NB4 (cell line): ENCODE measurements at places on chromosomes 2 and 18.

GRCh38 chr2:86308984-86309695 lies 28.3 kb downstream of the REEP1 start:
- no peak for DNase-seq

DNA sequence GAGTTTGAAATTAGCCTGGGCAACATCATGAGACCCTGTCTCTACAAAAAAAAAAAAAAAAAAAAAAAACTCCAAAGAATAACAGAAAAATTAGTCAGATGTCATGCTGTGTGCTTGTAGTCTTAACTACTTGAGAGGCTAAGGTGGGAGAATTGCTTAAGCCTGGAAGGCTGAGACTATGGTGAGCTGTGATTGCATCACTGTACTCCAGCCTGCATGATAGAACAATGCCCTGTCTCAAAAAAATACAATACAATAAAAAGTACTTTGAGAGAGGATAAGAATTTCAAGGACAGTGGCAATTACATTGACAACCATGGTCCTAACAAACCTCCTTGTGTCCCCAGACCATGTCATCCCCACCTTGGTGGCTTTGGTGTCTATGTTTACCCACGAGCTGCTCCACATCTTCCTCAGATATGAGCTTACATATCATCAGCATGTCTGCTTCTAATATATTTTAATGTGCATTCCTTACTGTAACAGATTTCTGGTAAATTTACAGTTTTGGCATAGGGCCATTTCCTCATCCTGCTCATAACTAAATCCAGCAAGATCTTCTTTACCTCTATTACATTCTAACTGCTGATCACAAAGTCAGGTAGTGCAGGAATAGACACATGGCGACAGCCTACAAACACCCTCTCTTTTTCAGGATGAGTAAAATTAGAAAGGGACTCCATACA lies 437.7 kb upstream of the HNRNPA3 start:
- DNase-seq: no peak

DNA sequence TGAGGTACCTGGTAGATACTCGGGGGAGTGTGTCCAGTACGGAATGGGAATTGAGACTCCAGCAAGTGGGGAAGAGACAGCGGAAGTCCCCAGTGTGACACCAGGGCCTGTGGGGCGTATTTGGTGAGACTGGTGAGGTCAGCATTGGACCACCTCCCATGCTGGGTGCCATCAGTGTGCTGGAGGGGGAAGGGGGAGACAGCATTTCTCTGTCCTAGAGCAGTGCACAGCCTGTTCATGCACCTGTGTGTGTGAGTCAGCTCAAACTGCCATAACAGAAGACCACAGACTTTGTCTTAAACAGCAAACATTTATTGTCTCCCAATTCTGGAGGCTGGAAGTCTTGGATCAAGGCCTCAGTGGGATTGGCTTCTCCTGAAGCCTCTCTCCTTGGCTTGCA lies 301.8 kb downstream of the GBX2 start:
- peak; percentile 86 for DNase-seq

DNA sequence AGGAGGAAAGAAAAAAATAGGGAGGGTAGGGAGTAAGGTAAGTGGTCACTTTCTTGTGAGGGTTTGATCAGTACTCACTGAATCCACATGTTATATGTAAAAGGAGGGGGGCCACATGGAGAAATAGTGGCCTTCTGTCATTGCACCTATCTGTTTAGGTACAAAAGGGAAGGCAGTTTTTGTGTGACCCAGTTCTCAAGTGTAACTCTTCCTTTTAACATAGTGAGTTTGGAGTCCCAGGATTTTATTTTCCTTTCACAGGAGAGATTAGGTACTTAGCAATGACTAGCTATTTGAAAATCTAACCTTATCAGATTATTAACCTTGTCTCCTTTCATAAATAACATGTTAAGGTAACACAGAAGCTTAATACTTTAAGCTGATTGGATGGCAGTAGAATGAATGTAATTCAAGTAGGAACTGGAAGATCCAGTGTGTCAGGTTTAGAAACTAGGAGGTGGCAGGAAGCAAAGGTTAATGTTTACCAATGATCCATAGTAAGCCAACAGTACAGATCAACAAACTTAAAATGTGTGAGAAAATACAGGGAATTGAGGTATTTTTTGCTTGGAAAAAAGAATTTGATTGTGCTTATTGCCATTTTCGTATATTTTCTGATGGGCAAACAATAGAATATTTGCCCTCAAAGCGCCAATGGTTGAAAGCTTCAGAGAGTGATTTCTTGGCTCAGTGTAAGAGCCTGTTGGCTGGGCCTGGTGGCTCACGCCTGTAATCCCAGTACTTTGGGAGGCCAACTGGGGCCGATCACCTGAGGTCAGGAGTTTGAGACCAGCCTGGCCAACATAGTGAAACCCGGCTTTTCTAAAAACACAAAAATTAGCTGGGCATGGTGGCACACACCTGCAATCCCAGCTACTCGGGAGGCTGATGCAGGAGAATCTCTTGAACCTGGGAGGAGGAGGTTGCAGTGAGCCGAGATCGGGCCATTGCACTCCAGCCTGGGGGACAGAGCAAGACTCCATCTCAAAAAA lies 11.3 kb downstream of the HNMT start:
- no peak for DNase-seq

GRCh38 chr2:218020966-218021535 lies 18.3 kb upstream of the TNS1 start:
- DNase-seq: peak; percentile 42

DNA sequence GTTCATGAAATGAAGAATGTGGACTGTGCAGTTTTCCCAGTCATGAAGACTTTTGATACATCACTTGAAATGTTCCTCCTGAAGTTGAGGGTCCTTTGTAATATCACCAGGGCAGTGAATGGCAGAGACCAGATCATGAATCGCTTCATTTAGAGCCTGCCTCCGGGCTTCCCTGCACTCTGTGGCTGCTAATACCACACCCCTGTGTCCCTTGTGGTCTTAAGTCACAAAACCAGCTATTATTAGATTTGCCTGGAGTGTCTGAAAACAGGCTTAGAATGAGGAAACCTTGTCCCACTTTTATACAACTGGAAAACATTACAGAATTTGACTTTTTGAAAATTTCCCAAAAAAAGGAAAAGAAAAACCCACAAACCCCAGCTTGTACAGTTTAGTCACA lies 147.9 kb downstream of the MGAT5 start:
- peak; percentile 78 for DNase-seq

DNA sequence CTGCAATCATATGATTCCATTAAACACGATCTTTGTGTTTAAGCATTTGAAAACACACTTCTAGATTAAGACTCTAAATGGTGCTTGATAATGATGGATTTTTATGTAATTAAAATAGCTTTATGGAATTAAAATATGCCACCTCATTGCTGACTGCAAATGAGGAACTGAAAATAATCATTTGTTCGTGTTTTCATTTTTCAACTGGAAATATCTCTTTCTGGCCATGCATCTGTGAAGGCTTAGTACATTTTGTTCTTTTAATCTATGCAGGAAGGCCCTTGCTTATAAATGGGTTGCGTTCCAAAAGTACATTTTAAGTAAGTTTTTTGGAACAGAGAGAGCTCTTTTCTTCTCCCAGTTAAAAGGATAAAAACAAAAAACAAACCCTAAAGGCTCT lies 125.5 kb downstream of the MC4R start:
- DNase-seq: no peak

DNA sequence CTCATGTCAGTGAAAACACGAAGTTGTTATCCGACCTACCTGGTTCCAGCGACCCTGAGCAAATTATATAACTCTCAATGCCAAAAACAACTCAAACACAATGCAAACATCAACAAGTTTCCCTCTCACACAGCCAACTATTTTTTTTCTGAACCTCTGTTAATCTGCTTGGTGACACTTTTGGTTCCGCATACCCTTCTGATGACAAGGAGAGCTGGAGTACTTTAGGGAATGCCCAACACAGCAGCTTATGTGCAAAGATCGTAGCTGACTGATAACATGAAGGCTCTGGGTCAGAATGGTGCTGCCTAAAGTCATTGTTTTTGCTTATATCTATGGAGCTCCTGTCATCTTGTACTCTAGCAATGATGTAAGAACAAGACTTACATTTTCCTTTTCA lies 72.7 kb upstream of the CCDC68 start:
- DNase-seq: no peak

- peak; percentile 76 for DNase-seq
These were observed 1.9 kb downstream of the SOS1 start for GRCh38 chr2:39118786-39119499.

GRCh38 chr2:106165029-106165428 lies 29.1 kb downstream of the UXS1 start:
- DNase-seq: peak; percentile 37

GRCh38 chr2:162261032-162261945 lies 18.0 kb upstream of the FAP start:
- peak; percentile 91 for DNase-seq

- peak; percentile 19 for DNase-seq
These were observed 40.6 kb downstream of the SPC25 start for GRCh38 chr2:168849610-168850009.

DNA sequence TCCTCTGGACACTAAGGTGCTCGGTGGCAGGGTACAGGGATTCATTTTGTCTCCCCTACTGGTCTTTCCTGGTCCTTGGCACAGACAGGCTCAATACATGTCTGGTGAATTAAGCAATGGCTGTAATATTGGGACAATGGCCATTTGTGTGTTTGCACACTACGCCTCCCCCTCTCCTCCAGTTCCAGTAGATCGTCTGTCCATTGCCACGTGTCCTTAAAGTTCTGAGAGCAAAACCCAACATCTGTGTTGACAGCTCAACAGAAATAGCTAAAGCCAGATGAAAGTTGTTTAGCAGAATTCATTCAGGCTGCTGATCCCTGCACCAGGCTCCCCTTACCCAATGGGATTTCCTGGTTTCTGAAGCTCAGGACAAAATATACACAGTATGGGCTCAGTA lies 9.0 kb upstream of the FABP1 start:
- DNase-seq: no peak

- DNase-seq: no peak
These were observed 26.6 kb upstream of the SPRED2 start for GRCh38 chr2:65458999-65459398.

- no peak for DNase-seq
These were observed 89.7 kb downstream of the NEB start for GRCh38 chr2:151644580-151644979.

GRCh38 chr2:80105015-80105640 lies 199.4 kb downstream of the LRRTM1 start:
- DNase-seq: no peak

- DNase-seq: no peak
These were observed 804.4 kb downstream of the EPHA4 start for GRCh38 chr2:220767591-220768255.

- DNase-seq: no peak
These were observed 71.6 kb upstream of the SPTBN1 start for GRCh38 chr2:54384301-54385203.

- DNase-seq: peak; percentile 86
These were observed 29.9 kb upstream of the ALKAL2 start for GRCh38 chr2:317501-318424.

GRCh38 chr2:217712431-217712830 lies 290.4 kb downstream of the TNS1 start:
- no peak for DNase-seq

DNA sequence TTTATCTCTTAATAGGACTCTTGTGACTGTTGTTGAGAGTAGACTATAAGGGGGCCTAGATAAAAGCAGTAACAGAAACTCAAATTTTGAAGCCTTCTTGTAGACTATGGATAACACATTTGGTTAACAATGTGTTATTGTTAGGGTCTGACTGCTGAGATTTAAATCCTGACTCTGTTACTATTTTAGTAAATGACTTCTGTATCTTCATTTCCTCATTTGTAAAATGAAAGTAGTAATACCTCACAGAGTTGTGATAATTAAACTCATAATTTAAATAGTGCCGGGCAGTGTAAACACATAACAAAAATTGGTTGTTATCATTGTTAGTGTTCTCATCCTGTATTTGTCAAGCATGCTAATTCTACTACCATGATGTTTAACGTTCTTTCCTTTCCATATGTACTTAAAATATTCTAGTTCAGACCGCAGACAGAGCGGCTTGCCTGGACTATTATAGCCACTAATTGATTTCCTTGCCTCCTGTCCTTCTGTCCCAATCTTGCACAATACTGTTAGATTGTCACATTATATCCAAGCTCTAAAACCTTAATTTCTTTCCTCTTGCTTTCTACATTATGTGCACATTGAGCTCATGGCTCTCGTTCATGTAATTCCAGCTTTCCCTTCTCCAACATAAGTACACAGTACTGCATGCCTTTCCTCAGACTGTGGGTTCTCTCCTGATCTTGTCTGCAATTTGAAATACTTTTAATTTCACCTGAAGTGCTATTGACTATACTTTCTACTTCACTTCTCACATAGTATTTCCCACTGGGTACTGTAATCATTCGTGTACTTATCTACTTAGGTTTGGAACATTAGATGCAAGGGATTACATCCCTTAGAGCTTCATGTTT lies 48.4 kb downstream of the RBBP8 start:
- no peak for DNase-seq

DNA sequence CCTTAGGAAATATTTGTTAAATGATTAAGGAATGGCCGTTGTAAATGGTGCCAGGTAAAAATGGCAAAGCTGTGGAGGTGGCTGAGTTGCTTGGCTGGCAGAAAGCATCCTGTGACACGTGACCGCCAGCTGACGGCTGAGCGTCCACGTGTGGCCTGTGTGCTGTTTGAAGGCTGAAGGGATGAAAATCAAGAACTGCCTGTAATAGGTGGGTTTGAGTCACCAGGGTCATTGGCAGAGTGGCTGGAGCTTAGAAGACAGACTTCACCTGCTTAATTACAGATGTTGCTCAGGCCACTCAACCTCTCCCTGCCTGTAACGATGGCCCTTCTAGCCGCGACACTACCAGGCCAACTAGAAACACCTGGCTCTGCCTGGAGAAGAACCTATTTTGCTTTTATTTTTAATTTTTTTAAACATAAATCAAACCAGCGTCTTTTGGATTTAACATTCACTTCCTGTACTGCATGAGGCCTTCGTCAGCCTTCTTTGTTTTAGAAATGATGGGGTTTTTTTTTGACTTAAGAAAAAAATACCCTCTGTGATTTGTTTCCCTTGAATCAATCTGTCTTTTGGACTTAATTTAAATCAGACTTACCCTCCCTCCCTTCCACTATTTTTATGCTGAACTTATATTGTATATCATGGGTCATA lies 206.5 kb downstream of the PRKCE start:
- no peak for DNase-seq

- DNase-seq: no peak
These were observed 196.8 kb downstream of the EXOC6B start for GRCh38 chr2:72629062-72629461.

GRCh38 chr18:35917043-35917442 lies 55.4 kb upstream of the RMP24 start:
- DNase-seq: no peak

- no peak for DNase-seq
These were observed 60.8 kb downstream of the MYO3B start for GRCh38 chr2:170238776-170239175.

- peak; percentile 18 for DNase-seq
These were observed 181.7 kb upstream of the ETAA1 start for GRCh38 chr2:67215214-67216055.

DNA sequence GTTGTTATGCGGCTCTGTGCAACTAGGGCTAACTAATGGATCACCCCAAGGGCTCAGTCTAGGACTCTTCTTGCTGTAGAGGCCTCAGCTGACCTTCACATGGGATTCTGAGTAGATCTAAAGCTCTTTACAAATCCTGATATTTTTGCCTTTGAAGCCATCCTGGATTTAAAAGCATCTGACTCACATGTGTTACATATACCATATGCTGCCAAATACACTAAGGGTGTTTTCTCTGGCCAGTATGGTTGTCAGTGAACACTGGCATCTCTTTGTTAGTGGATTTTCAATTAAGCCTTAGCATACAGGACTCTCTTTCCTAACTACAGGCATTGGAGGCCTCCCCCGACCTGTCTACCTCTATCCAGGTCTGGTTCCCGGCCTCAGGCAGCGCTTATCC lies 992.8 kb upstream of the FANCL start:
- DNase-seq: no peak
